Cerebellar nuclear complex (tissue), 1 donor: ENCODE measurements at places on chromosomes 12 and 14.

- no peak for DNase-seq
These were observed 4.1 kb downstream of the BHLHE41 start for GRCh38 chr12:26120561-26121274.

DNA sequence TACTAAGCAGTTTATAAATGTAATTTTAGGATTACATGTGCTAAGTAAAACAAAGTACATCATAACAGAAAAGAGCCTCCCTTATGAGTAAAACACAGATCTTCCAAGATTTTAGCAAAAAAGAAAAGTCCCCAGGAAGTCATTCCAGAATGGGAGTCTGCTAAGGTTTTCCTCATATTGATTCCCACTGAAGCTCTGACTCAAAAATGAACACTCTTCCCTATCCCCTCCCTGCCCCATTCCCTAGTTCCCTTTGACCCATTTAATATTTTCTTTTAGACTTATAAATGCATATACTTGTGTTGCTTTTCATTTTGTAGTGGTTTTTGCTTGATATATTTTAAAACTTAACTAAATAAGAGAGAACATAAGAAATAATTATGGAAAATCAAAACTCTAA lies 40.1 kb downstream of the PTGER2 start:
- DNase-seq = no peak

GRCh38 chr14:59283361-59283760 lies 94.9 kb downstream of the DAAM1 start:
- DNase-seq = no peak

DNA sequence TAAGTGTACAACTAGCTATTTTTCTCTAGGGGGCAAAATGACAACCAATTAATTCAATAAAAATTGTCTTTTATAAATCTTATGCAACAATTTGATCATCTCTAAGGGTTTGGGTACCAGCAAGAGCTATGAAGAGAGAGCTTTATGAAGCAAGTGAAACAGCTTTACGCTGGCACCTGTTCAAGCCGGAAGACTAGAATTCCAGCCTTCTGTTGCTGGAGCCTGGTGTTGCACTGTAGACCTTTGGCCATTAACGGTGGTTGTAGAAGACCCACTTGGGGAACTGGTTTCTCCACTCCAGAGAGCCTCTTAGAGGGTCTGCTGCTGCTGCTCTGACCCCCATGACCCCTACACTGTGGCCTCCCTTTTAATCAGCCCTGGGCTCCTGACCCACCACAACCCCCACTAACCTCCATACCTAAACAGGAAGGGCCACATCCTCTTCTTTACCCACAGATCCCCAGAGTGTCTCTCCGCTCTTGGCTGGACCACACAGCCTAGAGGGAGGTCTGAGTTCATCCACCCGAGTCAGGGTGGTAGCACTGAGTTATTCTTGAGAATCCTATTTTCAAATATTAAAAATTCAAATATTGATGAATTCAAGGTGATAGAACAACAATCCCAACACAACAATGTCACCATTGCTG lies 54.6 kb upstream of the STON2 start:
- no peak for DNase-seq

DNA sequence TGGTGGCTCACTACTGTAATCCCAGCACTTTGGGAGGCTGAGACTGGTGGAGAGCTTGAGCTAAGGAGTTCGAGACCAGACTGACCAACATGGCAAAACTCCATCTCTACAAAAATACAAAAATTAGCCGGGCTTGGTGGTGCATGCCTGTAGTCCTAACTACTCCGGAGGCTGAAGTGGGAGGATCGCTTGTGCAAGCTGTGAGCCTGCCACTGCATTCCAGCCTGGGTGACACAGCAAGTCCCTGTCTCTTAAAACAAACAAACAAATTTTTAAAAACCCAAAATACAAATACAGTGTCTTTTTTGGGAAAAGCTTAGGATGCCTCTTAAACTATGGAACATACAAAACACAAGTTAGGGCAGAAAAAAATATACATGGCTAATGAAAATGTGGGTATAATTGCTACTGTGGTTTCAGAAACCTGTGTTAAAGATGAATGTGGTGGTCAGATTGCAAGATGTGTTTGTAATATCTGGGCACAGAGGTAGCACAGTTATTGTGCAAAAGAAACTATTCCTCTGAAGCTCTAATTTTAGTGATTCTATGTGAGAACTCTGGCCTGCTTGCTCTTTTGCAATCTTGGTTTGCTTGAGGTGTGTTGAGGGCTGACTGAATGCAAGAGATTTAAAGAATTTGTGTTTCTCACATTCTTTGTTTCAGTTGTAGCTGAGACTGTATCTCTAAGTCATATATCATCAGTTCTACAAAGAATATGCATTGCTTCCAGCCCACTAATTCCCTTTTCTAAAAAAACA lies 3.9 kb upstream of the HSPA2 start:
- no peak for DNase-seq

- no peak for DNase-seq
These were observed 1.2 kb downstream of the SRGAP1 start for GRCh38 chr12:63845726-63846125.

GRCh38 chr12:113392988-113393579 lies 10.6 kb downstream of the SDS start:
- no peak for DNase-seq

DNA sequence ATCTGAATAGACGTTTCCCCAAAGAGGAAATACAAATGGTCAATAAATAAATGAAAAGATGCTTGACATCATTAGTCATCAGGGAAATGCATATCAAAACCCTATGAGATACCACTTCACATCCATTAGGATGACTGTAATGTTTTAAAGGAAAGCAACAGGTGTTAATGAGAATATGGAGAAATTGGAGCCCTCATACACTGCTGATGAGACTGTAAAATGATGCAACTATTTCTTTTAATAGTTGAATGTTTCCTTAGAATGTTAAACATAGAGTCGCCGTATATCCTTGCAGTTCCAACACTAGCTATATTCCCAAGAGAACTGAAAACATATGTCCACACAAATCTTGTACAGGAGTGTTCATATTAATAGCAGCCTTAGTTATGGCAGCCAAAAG lies 133.2 kb downstream of the SLC38A4 start:
- DNase-seq = no peak

DNA sequence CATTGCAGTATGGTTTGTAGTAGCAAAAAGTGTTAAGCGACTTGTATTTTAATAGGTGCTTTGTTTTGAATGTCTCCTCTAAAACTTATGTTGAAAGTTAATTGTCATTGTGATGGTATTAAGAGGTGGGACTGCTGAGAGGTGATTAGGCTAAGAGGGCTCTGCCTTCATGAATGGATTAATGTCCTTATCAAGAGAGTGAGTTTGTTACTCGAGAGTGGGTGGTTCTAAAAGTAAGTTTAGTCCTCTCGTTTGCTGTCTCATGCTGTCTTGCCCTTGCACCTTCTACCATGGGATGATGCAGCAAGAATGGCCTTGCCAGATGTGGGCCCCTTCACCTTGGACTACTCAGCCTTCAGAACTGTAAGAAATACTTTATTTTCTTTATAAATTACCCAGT lies 17.4 kb downstream of the ZDHHC17 start:
- DNase-seq = no peak

GRCh38 chr14:64098120-64098519 lies 196.1 kb downstream of the ESR2 start:
- no peak for DNase-seq

- DNase-seq = no peak
These were observed 166.6 kb upstream of the ATP2B1 start for GRCh38 chr12:89875225-89875624.

DNA sequence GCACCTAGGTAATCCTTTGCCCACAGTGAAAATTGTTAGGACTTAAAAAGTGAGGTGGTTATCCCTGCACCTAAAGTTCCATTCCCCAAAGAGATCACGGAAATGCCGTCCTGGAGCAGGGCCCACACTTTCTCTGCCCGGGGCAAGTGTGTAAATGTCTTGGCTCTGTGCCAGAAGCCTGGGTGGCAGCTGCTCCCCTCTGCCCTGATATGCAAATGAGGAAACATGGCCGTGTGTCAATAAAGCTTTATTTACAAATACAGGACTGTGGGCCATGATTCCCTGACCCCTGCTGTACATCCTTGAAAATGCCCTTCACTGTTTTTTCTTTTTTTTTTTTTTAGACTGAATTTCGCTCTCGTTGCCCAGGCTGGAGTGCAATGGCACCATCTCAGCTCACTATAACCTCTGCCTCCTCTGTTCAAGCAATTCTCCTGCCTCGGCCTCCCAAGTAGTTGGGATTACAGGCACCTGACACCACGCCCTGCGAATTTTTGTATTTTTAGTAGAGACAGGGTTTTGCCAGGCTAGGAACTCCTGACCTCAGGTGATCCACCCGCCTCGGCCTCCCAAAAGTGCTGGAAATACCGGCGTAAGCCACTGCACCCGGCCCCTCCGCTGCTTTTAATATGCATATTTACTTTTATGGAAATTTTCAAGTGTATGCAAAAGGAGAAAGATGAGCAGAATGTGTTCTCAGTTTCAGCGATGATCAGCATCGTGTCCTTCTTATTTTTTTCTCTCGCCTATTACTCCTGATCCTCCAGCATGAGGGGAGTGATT lies 75.5 kb downstream of the GALNT9 start:
- no peak for DNase-seq

GRCh38 chr12:118773956-118774723 lies 207.2 kb upstream of the SRRM4 start:
- DNase-seq = no peak

- DNase-seq = no peak
These were observed 127.2 kb downstream of the BCAT1 start for GRCh38 chr12:24821691-24822090.

DNA sequence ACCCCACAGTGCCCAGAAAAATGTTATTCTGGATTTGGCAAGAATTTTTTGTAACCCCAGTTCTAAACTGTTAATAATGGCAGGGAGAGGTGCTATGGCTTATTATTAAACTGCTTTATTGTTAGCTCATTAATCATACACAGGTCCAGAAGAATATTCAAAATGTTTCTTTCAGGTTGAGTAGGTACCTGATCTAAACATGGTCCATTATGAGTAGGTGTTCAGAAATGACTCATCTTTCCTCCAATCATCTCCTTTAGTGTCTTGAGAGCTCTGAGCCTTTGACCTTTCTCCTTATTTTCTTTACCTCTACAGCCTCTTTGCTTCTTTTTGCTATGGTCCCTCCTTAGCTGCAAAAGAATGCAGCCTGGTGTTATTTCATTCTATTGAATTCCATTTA lies 211.0 kb upstream of the GARIN6 start:
- no peak for DNase-seq

GRCh38 chr12:19338405-19338804 lies 100.9 kb upstream of the AEBP2 start:
- DNase-seq = no peak

DNA sequence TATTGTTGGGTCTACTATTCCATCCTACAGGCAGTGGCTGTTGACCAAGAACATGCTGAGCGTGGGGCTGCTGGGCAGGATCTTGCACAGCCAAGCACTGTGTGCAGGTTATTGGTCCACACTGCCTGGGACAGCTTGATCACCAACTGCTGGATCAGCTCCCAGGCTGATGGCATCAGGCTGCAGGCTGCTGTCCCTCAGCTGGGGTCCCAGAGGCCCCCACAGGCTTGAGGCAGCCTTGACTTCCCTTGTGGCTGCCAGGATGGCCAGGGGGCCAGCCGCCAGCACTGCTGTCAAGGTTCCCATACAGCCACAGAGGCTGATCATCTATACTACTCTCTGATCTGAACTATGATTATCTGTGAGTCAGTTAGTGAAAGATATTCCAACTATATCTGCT lies 9.8 kb downstream of the OR2AP1 start:
- DNase-seq = no peak
